ENCODE measurements at places on chromosomes 3 and 15.

DNA sequence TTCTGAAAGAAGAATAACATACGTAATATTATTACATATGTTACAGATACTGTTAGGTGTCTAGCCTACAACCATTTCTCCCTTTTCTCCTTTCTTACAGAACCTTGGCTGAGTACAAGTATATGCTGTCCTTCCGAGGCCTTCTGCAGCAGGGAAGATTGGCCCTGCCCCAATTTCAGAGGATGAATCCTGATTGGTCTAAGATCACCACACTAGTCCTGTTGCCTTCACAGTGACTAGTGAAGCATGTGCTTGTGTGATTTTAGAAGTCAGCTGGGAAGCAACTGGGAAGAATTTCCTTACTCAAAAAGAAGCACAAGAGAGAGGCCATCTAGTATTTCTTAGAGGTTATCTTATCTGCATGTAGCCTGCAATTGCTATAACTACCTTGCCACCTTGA is 30.6 kb upstream of the MECOM start:
- peak; percentile 38 for DNase-seq

DNA sequence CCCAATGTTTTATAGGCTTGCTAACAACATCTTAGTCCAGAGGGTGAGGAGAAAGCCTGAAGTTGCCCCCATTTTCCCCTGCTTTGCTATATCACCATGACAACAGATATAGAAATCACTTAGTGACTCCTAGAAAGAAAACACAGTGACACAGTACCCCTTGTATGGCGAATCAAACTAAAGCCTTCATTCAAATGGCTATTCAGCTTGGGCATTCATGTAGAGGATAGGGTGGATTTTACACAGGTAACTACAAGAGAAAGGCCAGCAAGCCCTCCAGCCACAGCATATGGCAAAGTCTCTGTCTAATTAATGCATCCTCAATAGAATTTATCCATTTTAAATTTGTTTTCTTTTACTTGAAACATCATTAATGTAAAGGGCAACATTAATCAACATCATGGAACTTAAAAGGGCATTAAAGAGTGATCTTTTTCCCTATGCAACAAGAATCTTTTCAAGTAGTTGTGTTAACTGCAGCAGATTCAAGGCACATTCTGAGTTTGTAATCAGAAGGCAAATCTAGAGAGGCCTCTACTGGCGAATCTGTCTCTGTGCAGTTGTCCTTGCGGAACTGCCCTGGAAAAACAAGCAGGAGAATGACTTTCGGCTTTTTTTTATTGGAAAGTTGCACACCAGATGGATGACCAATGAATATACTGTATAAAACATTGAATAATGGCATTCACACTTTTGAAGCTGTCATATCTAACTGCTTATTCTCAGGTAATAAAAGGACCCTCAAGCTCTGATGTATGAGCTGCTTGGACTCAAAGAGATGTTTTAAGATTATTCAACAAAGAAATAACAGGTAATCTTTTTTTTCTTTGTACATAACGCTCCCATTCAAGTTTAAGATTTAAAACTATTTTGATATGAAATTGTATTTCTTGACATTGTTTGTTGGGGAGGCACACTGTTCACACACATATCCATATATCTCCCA is 621.7 kb upstream of the AGTR1 start:
- peak; percentile 38 for DNase-seq

DNA sequence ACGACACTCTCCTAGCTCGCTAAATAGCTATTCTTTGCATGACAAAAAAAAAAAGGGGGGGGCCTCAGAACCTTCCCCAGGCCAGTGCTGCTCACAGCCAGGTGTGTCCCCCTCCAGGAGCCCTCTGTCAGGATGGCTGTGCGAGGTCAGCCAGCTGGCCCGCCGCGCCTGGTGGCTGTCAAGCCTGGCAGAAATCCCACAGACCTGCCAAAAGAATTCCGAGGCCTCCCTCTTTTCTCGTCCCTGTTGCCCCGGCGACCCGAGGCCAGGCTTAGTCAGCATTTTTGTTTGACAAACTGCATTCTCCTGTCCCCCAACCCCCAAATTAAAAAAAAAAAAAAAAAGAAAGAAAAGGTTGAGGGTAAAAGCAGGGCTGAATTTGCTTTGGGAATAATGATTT is 61.9 kb downstream of the TM4SF4 start:
- DNase-seq: peak; percentile 41

DNA sequence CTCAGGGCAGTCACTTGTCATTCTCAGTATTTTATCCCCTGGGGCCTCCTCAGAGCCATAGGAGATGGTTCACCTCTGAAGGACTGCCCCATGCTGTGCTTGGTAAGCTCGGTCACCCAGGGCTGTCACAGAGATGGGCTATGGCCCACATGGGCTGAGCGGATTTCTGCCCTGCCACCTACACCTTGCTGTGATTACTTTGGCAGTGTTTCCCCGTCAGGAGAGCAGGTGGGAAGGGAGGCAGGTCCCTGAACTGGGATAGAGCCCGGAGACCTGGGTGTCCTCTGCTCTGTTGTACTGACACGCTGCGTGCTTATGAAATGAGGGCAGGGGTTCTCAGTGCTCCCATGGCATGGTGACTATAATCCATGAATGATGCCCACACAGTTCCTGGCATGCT is 48.9 kb downstream of the APBA2 start:
- no peak for DNase-seq

DNA sequence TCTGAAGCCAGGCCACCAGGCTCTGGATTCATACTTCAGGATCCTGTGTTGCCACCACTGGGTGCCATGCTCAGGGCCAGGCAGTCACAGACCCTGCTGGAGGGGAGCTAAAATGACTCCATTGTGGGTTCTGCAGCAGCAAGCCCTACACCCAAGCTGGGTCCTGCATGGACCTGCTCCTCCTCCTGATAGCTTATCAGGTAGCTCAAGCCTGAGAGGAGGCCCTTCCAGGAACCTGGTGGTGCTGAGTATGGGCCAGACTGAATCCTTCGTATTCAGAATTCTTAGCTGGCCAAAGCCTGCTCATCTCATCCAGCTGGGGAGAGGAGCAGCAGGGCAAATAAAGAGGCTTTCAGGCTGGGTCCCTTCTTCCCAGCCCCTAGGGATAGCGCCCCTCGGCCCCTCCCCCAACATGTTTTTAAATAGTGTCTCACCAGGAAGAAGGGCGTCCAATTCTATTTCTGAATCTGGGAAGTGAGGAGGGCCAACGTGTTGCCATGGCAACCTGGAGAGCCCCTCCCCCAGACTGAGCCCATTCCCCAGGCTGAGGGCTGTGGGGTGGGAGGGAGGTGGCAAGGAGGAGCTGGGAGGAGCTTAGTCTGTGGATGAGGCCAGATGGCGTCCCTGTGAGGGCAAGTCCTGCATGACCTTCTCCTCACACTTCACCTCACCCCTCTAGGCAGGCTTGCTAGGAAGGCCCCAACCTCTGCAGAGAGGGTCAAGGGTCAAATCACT is 11.0 kb upstream of the CAMKV start:
- DNase-seq: no peak

DNA sequence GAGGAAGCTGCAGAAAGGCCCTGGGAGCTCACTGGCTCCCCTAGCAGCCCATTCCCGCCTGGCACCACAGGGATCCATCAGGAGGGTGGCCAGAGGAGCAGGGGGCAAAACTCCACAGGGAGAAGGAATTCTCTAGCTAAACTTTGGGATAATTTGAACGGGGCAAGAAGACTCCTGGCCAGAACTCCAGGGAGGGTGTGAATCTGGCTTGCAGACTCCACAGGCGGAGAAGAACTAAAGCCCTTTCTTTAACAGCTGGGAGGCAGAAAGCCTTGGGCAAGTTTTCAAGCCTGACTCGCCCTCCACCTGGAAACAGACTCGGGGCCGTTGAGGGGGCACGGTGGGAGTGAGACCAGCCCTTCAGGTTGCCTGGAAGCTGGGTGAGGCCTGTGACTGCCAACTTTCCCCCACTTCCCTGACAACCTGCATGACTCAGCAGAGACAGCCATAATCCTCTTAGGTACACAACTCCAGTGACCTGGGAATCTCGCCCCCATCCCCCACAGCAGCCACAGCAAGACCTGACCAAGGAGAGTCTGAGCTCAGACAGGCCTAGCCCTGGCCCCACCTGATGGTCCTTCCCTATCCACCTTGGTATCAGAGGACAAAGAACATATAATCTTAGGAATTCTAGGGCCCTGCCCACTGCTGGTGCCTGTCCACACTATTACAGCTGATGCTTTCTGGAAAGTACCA is 28.6 kb downstream of the SLC27A2 start:
- DNase-seq: peak; percentile 38

DNA sequence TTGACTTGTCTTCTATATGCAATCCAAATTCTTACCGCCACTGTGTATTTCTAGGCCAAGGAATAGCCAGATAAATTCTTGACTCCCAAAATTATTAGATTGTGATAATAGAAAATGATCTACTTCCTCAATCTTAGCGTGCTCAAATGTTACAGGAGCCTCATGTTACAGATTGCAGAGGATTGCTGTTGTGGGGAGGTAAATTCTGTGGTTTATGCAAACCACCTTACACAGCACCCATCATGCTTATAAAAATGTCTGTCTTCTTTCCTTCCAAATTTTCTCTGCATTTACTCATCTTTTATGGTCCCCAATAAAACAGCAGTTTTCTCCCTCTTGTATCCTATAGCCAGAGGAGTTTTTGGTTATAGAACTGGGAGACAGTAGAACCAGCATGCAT is 420.2 kb upstream of the ROBO1 start:
- DNase-seq: no peak
